HAP-1 (cell line): ENCODE measurements at places on chromosomes 7 and 10.

DNA sequence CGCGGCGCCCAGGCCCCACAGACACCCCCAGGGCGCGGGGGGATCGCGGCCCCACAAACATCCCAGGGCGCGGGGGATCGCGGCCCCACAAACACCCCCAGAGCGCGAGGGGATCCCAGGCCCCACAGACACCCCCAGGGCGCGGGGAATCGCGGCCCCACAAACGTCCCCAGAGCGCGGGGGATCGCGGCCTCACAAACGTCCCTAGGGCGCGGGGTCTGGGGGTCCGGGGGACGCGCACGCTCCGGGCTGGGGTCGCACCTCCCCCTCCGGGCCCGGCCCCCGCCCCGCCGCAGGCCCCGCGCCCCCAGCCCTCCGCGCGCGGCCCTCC lies 382 bp downstream of the DIP2C start:
- no peak for DNase-seq

- DNase-seq: no peak
Observed at GRCh38 chr10:10976652-10977051, 41.0 kb upstream of the CELF2 start.

- DNase-seq: no peak
Observed at GRCh38 chr7:153044981-153045380, 285.4 kb downstream of the ACTR3B start.

GRCh38 chr7:14432924-14433323 lies 443.5 kb upstream of the ETV1 start:
- no peak for DNase-seq

DNA sequence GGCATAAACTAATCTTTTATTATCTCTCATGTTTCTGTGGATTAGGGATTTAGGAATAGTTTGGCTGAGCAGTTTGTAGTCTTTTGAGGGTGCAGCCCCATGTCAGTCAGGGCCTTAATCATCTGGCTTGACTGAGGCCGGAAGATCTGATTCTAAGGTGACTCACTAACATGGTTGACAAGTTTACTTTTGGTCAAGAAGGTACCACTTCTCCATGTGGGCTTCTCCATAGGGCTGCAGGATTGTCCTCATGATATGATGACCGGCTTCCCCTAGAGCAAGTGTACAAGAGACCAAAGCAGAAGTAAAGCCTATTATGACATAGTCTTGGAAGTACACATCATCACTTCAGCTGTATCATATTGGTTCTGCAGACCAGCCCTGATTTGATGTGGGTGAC lies 45.9 kb upstream of the OIT3 start:
- no peak for DNase-seq

DNA sequence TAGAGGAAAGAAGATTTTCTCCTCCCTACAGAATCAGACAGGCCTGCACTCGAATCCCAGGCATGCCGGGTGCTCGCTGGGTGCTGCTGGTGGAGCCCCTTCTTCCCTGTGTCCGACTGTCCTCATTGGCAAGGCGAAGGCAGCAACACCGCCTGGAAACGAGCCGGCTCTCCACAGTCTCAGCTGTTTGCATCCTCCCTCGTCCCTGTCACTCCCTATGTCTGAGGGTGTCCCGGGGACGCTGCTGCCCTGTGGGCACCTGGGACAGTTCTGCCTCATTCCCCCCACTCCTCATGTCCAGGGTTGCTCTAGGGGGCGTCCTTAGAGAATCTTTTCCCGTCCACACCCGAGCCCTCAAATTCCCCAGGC lies 31.6 kb upstream of the TMEM72 start:
- no peak for DNase-seq

GRCh38 chr7:115227473-115228235 lies 305.8 kb downstream of the MDFIC start:
- DNase-seq: no peak

DNA sequence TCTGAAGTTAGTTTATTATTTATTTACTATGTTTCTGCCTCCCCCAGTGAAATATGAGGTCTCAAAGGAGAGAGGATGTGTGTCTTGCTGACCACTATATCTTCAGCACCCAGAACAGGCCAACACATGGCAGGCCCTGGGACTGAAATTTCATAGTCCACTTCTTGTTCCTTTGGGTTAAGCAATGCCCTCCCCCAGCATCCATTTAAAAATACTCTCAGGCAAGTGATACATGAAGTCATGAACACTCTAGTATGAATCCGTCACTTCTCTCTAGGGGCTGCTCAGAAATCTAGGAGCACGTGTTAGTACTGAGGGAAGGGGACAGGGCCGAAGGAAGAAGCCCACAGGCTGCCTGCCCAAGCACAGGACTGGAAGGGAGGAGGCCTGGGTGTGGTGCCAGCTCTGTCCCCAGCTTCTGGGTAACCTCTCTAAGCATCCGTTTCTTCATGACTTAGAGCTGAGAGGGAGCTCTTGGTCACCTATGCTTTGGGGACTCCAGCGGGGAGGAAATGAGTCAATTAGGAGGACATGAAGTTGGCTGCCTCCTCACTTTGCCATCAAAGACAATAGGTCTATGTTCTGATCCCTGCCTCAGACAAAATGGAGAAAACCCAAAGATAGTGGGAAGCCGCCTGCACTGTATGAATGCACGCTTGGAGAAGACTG lies 119.2 kb downstream of the KCNMA1 start:
- no peak for DNase-seq

DNA sequence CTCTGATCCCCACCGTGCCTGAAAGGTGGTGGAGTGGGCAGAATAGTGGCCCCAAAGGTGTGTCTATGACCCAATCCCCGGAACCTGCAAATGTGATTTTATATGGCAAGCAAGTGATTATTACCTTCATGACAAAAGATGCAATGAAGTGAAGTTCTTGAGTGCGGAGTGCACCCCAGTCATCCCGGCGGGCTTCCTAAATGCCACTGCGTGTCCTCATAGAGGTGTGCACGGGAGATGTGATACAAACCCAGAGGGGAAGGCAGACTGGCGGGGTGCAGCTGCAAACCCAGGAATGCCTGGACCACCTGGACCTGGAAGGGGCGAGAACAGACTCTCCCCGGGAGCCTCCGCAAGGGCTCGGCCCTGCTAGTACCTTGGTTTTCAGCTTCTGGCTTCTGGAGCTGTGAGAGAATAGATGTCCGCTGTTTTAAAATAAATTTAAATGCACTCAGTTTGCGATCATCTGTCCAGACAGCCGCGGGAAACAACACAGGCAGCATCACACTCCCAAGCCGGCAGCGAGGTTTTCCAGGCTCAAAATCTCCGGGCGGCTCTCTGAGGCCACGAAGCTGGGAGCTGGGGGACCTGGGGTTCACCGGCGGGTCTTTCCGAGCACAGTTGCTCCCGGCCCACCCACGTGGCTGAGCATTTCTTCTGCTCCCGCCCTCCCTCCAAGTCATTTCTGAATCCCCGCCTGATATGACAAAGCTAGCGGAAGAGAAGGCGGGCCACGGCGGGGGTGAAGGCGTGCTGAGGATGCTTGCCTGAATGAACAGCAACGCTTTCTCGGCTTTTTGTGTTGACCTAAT lies 50.4 kb upstream of the EBF3 start:
- DNase-seq: peak; percentile 2

DNA sequence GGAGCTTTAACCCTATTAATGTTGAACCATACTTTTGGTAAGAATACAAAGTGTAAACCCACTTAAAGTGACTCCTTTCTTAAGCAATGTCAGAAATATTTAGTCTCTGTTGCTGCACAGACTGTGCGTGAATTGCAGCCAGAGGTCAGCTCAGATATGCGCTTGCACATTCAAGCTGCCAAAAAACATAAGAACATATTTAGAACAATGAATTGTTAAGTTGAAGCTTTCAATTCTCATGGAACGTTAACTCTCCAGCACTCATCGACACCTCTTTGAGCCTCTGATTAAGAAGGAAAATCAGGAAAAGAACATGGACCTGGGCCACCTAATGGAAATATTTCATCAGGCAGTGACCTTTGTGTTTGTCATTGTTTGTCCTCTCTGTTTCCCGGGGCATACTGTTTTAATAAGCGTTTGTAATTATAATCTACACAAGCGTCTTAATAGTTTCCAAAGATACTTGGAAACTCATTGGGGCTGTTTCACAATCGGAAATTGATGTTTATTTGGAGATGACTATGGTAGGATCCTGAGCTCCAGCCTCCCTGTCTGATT lies 193.0 kb upstream of the CELF2 start:
- DNase-seq: no peak

- no peak for DNase-seq
Observed at GRCh38 chr10:131871673-131872005, 29.2 kb upstream of the PPP2R2D start.

GRCh38 chr7:133197972-133198544 lies 54.8 kb upstream of the EXOC4 start:
- DNase-seq: no peak

DNA sequence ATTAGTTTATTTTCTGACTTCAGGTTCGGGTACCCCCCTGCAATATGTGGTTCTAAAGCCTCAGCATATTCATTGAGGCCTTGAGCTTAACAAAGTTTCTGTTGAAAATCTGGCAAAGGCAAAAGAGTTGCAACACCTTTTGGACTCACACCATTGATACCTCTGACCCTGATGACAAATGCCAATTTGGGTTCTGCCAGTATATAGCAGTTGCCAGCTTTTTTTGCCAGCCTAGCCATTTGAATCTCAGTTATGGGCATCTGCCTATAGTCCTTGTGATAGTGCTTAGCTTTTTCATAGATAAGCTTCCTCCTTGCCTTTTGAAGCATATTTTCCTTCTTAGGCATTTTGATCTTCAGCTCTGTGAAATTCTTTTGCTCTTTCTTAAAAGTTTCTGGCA lies 31.9 kb downstream of the LIPJ start:
- no peak for DNase-seq

DNA sequence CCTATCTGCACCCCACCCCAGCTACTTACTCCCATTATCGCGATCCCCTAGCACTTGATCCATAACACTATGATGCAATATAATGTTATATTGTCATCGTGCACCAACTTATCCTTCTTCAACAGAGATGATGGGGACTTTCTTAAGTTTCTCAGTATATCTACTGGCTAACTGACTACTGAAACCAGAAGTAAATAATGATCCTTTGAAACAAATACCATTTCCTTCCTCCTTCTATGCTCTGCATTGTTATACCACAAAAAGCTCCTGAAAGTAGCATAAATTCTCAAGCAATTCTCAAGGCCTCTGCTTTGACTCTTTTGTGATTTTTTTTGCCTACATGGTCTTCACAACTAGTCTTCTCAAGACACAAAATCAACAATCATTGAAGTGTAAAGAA lies 68.9 kb downstream of the HTR7 start:
- DNase-seq: no peak

DNA sequence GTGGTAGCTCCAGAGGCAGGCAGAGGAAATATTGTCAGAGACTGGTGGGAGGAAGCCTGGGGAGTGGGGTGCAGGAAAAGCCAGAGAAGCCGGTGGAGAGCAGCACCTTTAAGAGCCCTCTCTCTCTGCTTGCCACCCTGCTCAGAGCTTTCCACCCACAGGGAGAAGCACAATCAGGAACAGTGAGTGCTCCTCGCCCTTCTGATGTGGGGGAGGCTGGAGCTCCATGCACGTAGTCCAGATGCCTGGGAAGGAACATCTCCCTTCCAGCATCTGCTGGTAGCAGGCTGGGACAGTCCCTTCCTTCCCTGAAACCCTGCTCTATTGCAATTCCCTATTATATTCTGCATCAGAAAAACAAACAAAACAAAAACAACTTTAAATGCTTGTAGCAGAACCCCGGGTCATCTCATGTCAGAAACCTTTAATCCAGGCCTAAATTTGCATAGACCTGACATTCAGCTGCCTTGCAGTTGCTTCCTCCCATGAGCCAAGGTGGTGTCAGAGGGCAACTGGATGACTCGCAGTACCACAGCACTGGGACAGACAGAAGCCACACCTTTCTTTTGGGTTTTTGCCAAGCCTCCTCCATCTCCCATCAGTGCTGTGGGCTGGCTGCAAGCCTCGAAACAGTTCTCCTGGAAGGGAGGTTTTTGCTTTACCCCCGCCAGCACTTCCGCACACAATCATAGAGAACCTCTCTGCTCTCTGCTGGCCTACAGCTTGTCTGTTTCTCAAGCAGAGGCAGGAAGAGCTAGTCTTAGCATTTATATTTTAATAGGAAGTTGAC lies 13.1 kb downstream of the AVPI1 start:
- no peak for DNase-seq

DNA sequence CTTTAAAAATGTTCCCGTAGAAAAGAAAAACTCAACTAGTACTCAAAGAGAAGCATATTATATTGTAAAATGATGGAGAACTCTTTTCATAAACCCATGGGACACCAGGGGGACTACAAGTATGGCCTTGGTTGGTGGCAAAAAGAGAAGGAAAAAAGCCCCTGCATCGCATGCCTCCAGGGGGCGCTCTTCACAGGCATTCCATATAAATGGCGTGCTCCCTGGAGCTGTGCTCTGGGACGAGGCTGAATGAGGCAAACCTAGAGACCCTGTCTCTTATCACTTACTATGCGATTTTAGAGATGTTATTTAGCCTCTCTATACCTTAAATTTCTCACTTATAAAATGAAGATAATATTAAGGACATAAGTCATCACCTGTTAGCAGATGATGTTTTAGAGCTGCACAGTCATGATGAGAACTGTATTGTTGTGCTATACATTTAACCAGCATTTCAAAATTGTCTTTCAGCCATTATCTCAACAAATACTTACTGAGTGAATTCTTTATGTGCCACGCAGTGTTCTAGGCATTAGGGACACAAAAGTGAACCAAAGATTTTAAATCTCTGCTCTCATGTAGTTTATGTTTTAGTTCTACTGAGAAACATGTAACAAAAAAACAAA lies 105.8 kb downstream of the ARHGAP21 start:
- DNase-seq: peak; percentile 81

GRCh38 chr7:219581-220150 lies 27.3 kb downstream of the FAM20C start:
- DNase-seq: no peak

DNA sequence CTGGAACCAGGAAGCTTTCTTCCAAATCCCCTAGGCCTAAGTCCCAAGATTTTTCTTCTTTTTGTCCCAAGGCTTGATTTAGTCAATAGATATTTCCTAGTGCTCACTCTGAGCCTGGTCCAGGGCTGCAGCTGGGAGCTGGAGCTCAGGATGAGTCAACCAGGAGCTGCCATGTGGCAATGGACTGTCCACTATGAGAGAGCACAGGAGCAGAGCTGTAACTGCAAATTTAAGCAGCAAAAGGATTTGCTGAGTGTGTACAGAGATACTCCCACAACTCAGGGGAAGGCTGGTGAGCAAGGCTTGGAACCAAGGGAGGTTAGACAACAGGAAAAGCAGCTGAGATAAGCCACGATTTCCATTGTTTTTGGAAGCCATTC lies 92.1 kb upstream of the CXCL12 start:
- DNase-seq: no peak

DNA sequence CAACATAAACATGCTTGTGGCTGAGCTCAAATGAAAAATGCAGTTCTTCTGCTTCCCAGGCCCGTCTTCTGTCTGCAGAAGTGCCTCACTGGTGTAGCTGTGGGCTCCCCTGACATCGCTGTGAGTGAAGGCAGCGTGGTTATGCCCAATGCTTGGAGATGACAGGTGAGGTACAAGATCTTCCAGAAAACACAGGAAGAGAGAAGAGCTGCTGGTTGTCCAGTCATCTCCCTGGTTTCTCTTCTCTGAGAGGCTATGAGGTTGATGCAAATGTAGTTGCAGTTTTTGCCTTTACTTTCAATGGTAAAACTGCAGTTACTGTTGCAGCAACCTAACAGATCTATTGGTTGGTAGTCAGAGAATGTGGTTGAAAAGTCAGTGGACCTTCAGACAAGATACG lies 223.6 kb downstream of the GATA3 start:
- DNase-seq: no peak

- no peak for DNase-seq
Observed at GRCh38 chr7:139679731-139680594, 97.8 kb downstream of the HIPK2 start.

GRCh38 chr10:86413046-86413728 lies 46.6 kb upstream of the GRID1 start:
- no peak for DNase-seq

GRCh38 chr10:13765641-13766341 lies 179.0 kb downstream of the PRPF18 start:
- DNase-seq: no peak
